ENCODE measurements at places on chromosomes 7 and 10. TPM values are rescaled to one million over a fixed set of nuclear protein-coding genes. Genes with fewer than 3 reads are reported as not detected.

- no peak for DNase-seq
Observed at GRCh38 chr7:122383934-122384333, 79.4 kb upstream of the FEZF1 start.

GOLGA7B gene
- not detected for total RNA-seq

TUBAL3 gene
- total RNA-seq: 0.42 TPM

GRCh38 chr7:2480070-2480408 is 3.8 kb upstream of the GRIFIN start:
- DNase-seq: no peak

- DNase-seq: no peak
Observed at GRCh38 chr10:59991661-59992060, 85.3 kb upstream of the CCDC6 start.

DNA sequence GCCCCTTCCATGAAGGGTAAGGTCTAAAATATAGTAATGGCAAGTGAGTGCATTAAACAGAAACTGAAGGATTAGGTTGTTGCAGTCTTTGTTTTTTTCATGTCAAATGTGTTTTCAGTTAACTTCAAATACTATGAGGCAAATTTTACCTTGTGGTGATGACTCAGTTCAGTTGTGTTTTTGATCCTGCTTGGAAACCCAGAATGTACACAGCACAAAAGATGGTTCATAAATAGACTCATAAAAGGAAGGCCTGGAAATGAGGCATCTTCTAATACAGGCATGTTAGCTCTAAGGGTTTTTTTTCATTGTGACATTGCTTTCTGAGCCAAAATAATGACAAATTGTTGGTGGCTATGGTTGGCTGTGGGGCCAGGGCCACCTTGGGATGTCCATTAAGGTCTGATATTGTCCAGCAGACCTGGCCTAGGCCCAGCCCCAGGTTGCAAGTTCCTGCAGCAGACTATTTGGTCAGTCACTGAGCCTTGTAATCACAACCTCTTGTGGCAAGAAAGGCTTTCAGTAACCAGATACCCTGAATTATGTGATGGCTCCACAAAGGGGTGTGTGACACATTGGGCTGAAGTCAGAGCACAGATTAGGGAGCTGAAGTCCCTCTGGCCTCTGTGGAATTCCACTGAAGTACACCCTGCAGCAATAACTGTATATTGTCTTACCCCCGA is 69.0 kb upstream of the SAMD8 start:
- DNase-seq: no peak

CFAP69 gene
- 2.7 TPM for total RNA-seq

- DNase-seq: no peak
Observed at GRCh38 chr7:131604841-131605279, 48.4 kb upstream of the PODXL start.

DNA sequence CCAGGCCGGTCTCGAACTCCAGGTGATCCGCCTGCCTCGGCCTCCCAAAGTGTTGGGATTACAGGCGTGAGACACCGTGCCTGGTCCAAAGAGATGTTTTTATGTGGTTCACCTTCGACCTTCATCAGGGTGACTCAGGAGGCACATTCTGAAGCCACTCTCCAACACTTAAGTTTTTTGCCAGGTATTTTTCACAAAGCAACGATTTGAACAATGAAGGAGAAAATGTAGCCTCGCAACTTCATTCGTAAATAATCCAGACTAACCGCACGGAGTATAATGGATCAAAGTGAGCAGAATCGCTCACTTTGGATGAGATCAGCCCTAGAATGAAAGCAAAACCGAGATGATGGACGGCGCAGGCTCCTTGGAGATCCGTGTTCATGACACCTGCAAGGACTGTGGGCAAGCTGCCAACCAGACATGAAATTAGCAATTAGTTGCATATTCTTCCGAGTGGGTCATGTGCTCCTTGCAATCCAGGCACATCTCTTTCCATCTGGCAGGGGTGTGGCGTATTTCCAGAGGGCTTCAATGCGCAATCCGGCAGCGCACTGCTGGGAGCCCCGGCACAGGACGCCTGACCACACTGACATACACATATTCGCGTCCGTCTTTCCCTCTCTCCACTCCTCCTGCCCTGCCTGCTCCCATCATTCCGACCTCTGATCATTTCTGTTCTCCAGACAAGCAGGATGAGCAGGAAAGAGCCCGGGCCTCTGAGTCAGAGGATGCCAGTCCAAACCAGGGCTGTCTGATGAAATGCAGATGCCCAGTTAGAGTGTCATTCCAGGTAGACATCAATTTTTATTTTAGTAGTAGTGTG is 148.4 kb downstream of the KLF6 start:
- DNase-seq: no peak
